SJSA1 (cell line): ENCODE measurements at places on chromosomes 5 and 9.

- DNase-seq = no peak
Observed at GRCh38 chr5:74469234-74469994, 171.1 kb downstream of the ENC1 start.

DNA sequence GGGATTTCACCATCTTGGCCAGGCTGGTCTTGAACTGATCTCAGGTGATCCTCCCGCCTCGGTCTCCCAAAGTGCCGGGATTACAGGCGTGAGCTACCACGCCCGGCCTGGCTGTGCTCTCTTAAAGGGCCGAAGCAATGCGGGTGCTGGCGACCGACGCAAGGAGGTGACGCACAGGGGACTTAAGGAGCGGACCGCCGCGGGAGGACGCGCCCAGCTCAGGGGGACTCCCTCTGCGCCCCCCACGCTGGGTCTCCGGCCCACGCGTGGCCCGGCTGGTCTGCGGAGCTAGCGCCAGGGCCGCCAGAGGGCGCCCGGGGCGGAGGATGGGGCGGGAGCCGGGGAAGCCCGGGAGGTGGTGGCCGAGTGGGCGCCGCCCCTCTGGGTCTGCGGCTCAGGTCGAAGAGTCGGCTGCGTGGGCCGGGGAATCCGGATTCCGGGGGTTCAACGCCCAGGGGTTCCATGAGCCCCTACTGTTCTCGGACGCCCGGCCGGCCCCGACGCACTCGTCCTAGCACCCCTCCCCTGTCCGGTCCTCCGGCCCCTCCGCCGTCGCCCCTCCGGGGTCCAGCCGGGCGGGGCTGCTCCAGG lies 502 bp upstream of the CERCAM start:
- peak; percentile 66 for DNase-seq

GRCh38 chr9:10562581-10563343 lies 50.0 kb downstream of the PTPRD start:
- no peak for DNase-seq

DNA sequence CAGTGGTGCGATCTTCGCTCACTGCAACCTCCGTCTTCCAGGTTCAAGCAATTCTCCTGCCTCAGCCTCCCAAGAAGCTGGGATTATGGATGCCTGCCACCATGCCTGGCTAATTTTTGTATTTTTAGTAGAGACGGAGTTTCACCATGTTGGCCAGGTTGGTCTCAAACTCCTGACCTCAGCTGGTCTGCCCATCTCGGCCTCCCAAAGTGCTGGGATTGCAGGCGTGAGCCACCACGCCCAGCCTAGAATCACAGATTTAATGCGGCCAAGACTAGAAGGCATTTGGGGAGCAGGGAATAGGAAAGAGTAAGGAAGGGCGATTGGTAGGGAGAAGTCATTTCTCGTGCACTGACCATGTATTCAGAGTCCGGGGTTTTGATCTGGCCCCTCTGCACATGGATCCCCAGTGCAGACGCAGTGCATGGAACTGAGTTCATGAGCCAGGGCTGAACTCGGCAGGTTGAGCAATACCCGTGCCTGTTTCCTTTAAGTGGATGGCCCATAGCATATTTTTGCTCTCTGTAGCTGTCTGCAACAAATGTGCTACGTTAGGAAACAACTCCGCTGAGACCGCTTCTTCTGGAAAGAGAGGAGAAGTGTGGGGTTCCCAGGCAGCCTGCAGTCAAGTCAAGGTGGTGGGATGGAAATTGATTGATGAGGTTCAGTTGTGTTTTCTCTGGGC lies 3.4 kb upstream of the HMCN2 start:
- no peak for DNase-seq

DNA sequence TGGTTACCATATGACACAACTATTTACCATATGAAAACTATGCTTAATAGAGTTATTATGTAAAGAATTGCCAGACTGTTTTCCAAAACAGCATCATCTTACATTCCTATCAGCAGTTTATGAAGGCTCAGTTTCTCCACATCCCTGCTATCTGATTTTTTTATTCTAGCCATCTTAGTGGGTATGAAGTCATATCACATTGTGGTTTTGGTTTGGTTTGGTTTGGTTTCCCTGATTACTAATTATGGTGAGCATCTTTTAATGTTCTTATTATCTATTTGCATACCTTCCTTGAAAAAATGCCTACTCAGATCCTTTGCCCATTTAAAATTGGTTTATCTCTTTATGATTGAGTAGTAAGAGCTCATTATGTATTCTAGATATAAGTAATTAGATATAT lies 199.4 kb upstream of the NFIL3 start:
- DNase-seq = no peak

DNA sequence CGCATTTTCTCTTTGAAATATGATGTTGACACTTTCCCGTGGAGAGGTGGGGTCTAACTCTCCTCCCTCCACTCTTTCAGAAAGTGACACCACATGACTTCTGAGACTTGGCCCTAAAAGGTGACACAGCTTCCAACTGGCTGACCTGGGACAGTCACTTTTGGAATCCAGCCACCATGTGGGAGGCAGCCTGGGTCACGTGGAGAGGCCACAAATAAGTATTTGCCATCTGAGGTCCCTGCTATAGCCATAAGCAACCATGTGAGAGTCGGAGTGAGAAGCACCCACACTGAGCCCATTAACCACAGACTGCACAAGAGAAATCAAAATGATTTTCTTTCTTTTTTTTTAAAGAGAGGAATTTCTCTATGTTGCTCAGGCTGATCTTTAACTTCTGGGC lies 4.1 kb upstream of the PHYKPL start:
- no peak for DNase-seq

DNA sequence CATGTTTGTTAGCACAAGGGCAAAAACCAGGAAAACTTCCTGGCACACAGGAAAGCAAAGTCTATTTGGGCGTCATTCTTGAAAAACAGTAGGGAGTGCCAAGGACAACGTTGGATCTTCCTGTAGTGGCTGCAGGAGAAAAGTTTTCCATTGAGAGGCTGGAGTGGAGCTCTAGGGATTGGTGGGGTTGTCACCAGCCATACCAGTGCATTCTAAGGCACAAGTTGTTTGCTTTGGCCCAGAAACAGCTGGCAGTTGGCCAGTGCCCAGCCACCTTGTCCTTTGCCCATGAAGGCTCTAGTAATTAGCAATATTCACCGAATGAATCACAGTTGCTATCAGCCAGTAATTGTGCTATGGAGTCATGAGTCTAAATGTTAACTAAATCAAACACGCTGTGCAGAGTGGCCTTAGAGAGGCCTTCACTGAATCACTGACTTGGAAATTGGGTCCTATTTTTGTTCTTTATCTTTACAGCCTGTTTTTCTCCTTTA lies 26.4 kb downstream of the TNFSF15 start:
- DNase-seq = no peak

DNA sequence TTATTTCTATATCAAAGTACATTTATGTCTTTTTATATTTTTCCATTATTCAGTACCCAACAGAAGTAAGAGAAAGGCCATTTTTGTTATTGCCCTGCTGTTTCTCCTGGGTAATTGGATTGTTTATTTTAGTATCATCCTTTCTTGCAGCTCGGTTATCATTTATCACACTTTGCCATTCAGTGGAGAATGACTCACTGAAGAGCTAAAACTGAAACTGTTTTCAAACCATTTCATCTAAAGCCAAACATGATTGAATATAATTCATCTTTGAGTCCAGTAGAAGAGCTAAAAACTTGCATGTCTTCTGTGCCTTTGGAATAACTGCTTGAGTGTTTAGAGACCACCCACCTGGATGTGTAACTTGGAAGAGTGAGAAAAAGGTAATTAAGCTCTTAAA lies 139.5 kb upstream of the PRDM9 start:
- no peak for DNase-seq

DNA sequence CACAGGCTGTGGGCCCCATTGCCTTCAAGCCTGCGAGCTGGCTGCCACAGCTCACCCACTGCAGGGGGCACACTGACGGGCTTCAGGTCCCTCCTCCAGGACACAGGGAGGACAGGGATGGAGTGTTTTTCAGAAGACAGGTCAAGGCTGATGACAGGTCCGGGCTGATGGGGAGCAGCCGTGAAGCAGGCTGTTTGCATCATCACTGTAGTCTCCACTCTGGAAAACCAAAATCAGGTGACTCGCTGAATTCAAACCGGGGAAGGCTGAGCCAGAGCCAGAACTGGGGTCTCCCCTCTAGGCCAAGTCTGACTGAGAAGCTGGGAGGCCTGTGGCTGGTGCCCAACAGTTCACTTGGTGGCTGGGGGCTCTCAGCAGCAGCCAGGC lies 48.5 kb downstream of the OLFM1 start:
- DNase-seq = no peak

- no peak for DNase-seq
Observed at GRCh38 chr9:22452415-22453010, 5.9 kb downstream of the DMRTA1 start.

GRCh38 chr9:131033269-131034224 lies 24.6 kb downstream of the LAMC3 start:
- DNase-seq = no peak

- no peak for DNase-seq
Observed at GRCh38 chr5:1642621-1643061, 118.9 kb upstream of the LPCAT1 start.

GRCh38 chr9:104094534-104095015 lies 466 bp downstream of the SMC2 start:
- DNase-seq = peak; percentile 44

- DNase-seq = no peak
Observed at GRCh38 chr9:70986984-70987383, 134.4 kb downstream of the TRPM3 start.

DNA sequence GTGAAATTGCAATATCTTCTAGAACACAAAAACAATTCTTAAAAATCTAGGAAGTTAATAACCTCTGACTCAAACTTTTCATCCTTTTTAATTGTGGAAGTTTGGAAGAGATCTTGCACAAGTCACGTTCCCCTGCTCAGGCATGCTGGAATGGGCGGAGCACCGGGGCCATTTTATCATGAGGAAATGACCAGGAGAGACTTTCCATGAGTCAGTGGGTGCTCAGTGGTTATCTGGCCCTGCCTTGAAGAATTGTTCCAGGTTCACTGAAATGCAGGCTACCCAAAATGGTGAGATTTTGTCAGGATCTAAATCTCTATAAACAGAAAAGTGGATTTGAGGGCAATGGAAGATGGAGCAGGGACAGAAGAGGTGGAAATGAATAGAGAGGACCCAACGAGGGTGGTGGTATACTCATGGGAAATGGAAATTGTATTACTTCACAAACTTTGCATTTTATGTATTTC lies 61.2 kb downstream of the FYB1 start:
- no peak for DNase-seq

- DNase-seq = no peak
Observed at GRCh38 chr5:137409736-137410135, 89.4 kb downstream of the SPOCK1 start.

GRCh38 chr5:140221697-140222223 lies 46.8 kb downstream of the CYSTM1 start:
- DNase-seq = peak; percentile 49

DNA sequence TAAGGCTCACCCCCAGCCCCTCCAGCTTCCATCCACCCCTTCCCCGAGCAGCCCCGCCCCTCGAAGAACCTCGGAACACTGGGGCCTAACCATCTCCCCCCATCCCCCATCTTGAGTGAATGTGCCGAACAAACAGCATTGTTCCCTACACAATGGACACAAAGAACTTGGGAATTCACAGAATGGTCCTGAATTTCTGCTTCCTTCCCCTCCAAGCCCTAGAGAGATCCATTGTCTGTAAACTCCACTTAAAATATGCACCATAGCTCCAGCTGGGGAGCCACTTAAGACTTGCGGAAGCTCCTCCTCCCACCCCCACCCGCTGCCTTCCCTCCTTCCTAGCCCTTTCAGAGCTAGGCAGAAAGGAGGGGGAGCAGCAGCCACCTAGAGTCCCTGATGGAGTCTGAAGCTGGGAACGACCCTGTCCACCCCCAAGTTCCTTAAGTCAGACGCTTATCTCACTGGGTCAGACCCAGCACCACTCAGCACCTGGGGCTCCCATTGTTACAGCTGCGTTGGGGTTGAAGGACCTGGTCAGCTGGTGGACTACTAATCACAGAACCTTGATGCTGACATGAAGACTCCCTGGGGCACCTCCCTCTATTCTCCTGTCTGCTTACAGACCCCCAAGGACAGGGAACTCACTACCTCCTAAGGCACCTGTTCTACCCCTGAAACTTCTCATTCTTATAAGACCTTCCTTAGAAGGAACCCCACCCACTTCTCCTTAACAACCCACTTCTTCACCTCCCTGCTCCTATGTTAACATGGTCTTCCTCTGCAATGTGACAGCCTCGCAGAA lies 61.4 kb downstream of the PCDH1 start:
- DNase-seq = no peak

DNA sequence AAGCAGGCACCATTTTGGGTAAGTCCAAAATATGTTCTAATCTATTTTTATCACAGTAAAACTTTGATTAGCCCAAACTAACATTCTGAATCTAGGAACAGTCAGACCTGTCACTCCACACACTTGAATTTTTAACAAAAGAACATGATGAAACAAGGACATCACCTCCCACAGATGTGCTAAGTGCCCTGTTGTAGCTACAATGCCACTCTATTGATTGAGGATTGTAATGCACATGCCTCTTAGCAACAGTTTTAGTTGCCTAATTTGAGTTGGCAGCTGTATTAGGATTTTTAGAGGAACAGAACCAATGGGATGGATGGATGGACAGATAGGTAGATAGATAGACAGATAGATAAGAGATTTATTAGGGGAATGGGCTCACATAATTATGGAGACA lies 20.3 kb upstream of the RNF20 start:
- no peak for DNase-seq

GRCh38 chr5:157514974-157515373 lies 55.0 kb downstream of the NIPAL4 start:
- no peak for DNase-seq
